ENCODE measurements at places on chromosomes 2 and 18.
A peak's percentile ranks its signal among the peaks of the same experiment; 100 is the strongest.

- DNase-seq, result no peak
These were observed 257.6 kb downstream of the CYP26B1 start for GRCh38 chr2:71889759-71890684.

- no peak for DNase-seq
These were observed 143.7 kb downstream of the MYO5B start for GRCh38 chr18:50051288-50051687.

DNA sequence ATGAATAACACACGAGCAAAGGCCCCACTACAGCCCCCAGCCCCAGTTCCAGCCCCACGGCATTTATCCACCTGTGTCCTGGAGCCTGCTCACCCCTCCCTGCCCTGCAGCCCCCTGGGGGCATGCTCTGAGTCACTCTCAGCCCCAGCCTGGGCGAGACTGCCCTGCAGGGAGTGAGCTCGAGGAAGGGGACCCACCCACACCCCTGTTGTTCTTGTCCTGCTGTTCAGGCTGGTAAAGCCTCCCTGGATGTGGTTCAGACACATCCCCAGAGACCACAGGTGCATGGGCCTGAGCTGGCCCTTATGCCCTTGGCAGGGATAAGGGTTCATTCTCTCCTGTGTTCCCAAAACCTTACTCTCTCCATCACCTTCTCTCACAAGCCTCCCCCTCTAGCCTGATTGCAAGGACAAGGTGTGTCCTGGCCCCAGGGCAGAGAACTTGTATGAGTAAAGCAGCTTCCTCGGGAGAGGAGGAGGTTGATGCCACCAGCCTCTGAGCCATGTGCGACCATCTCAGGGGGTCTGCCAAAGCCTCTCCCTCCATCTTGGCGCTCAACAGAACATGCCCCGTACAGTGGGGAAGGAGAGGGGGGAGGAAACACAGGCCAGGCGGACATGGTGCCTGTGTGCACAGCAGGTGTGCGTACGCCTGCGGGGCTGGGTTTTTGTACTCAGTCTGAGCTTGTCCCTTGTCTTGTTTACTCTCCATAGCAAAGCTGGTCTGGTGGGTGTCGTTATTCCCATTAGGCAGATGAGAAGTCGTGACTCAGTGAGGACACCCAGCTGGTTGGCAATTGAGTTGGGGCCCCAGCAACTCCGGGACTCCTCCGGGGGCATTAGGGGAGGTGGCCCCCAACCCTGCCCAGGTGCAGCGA lies 64.4 kb downstream of the CIB4 start:
- no peak for DNase-seq

GRCh38 chr2:231613663-231614558 lies 21.2 kb downstream of the TEX44 start:
- peak; percentile 37 for DNase-seq

DNA sequence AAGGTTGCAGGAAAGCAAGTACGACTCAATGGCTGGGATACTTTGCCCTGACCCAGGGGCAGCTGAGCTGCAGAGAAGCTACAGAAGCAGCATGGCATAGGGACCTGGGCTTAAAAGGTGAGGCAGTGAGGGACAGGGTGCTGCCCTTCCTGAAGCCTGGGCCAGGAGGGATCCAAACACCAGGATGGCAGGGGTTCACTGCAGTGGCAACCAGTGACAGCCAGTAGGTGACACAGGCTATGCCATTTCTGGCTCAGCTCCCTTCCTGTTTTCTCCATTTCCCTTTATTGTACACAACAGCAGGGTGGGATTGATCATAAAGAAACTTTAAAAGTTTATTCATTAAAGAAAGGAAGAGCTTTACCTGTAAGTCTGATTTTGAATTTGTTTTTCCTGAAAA lies 48.8 kb downstream of the CABYR start:
- DNase-seq, result no peak

GRCh38 chr2:181648478-181649155 lies 8.3 kb downstream of the CERKL start:
- no peak for DNase-seq

GRCh38 chr2:119485336-119486110 lies 38.8 kb downstream of the SCTR start:
- no peak for DNase-seq

- DNase-seq, result no peak
These were observed 197.7 kb upstream of the RAB12 start for GRCh38 chr18:8411492-8411891.

- no peak for DNase-seq
These were observed 306.7 kb upstream of the CCDC68 start for GRCh38 chr18:55265984-55266383.

DNA sequence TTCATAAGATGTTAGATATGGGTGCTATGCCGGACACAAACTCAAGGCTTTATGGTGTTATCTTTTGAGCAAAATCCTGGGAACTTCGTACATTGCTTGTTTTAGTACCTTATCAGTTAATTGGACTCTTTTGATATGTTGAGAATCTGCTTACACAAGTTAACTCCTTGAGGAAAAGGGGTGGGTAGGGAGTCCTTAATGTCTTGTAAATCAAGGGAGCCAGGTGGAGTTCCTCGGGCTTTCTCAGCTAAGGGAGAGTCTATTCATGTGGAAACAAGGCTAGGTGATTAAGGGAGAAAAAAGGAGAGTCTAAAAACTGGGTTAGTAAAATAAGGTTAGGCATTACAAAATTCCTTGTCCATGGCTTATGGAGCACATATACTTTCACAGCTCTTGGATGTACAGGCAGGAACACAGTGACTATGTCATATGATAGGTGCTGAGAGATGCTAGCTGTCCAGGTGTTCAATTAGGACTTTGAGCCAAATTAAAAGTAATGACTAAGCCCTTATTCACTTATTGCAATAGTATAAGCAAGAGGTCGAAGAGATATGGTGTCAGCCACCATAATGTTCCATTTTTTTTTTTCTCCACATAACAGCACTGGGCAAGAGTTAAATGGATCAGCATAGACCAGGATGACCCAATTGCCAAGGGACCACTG lies 59.5 kb upstream of the DYNAP start:
- DNase-seq, result no peak

DNA sequence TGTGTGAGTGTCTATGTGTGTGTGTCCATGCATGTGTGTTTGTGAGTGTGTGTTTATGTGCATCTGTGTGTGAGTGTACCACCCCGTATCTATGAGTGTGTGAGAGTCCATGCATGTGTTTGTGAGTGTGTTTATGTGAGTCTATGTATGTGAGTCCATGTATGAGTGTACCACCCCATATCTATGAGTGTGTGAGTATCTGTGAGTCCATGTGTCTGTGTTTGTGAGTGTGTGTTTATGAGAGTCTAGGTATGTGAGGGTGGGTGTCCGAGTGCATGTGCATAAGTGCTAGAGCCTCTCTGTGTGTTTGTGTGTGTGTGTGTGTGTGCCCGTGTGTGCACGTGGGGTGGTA lies 86.0 kb upstream of the ATG16L1 start:
- DNase-seq, result no peak

DNA sequence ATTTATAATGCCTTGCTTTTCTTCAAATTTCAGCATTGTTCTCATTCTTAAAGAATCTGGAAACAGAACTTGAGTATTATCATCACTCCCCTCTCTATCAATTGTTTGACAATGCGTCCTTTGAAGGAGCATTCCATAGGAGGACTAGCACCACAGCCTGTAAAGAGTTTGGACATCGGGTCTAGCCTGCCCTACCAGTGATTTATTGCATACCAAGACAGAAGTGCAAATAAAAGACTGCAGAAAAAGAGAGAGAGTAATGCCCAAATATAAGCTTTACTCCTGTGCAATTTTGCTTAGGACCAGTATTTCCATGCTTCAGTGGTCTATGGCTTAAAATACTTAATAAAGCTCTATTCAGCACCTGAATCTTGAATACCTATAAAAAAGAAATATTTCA lies 55.4 kb upstream of the MAP2 start:
- DNase-seq, result no peak

DNA sequence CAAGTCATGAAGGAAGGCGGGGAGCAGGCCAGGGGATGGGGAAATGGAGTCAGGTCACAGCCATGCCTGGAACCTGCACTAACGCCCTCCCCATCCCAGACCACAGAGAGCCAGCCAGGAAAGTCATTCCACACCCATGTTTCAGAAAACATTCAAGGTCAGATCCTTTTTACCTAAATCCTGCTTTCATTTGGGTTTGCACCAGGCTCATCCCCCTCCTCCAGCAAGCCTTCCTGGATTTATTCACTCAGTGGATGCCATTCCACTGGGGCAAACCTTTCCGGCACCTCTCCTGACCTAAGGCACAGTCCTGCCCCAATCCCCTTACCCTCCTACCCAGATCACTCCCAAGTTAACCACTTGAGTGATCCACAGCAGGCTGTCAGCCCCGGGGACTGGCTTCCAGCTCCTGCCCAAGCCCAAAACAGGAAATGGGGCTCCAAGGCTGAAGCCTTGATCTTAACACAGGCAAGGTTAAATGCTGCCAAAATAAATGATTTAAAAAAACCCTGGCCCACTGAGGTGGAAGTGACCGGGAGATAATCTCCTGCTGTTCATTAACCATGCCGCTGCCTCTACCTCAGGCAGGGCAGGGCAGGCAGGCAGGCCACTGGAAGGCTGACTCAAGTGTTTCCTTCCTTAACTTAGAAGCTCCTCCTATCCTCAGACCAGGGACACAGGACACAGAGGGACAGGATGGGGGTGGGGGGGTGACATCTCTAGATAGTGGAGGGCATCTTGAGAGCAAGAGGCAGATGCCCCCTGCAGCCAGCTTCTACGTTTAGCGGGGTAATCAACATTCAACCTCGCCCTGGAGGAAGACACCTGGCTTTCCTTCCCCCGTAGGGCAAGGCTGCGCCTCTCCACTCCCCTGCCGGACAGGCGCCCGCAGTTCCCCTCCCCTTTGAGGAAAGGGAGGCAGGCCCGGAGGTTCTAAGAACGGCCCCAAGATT lies 1.4 kb downstream of the RAB11FIP5 start:
- DNase-seq, result no peak

- no peak for DNase-seq
These were observed 25.9 kb downstream of the LYPD6B start for GRCh38 chr2:149064365-149064841.

GRCh38 chr2:238638100-238638981 lies 209.5 kb upstream of the TWIST2 start:
- DNase-seq, result no peak

- DNase-seq, result no peak
These were observed 28.2 kb upstream of the GATA6 start for GRCh38 chr18:22141211-22141610.
